ENCODE measurements at places on chromosomes 7 and 10. TPM values are rescaled to one million over a fixed set of nuclear protein-coding genes. Genes with fewer than 3 reads are reported as not detected.

GPRIN2 gene
- total RNA-seq = 4.3 TPM

DNA sequence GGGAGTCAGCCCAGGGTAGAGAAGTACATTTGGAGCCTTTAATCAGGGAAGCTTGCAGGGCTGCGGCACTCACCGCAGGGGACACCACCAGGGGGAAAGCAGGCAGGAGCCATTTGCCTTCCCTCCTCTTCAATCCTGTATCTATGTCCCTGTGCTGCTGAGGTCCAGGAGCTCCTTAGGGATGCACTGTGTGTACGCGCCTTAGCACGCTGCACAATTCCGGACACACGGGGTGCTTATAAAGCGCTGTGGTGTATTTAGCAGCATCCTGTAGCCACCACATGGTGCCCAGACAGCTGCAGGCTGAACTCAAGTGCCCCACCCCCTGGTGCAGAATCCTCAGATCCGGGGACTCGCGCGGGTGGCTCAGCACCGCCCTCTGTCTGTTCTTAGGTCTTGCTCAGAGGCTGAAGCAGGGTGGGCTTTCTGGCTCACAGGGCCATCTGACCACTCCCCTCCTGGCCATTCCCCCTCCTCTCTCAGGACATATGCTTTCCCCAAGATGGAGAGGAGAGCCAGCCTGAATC lies 421.4 kb downstream of the SDK1 start:
- DNase-seq = peak; percentile 78

DNA sequence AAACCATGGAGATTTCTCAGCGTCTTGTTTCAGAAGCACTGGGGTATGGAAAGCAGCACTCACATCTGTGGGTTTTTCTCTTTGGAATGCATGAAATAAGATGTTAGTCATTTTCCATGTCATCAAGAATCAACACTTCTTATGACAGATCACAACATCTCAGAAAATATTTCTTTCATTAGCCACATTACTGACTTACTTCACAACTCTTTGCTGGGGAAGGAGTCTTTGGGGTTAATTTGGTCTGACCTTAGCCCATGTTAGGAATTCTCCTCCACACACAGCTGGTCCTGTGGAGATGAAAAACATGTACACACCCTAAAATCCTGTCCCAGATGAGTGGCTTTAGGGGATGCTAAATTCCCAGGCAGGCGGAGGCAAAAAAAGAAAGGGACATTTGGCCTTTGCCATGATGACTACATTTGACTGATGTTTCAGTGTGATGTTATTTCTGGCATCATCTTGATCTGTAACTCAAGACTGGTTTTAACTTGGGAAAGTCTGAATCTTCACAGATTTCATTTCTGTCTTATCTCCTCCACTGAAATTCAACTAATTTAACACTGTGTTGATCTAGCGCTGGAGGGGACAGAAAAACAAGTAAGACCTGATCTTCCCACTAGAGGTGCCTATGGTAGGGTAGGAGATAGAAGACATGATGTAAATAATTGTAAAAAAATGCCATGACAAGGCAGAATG lies 363.2 kb downstream of the PRPF18 start:
- DNase-seq = no peak

LRIT2 gene
- not detected for total RNA-seq

DNA sequence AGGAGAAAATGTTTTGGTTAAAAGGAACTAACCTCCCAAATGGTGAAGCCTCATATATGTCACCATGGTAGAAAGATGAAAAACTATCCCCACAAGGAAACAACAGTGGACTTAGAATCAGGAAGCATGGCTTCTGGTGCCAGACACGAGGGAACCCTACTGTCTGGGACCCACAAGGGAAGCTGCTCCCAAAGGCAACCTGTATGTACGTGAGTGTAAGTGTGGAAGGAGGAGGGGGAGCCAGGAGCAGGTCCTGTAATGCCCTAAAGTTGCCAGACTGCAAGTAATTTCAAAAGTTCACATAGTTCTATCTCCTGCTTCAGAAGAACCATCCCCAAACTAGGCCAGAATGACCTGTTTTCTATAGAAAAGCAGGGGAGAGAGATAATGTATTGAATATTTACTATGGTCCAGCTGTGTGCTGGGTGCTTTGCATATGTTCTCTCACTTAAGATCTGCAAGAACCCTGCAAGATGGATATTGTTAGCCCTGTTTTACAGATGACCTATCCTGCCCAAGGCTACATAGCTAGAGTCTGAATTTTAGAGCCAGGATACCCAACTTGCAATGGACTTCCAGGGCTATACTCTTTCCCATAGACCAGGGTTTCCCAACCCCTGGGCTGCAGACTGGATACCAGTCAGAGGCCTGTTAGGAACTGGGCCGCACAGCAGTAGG lies 19.2 kb downstream of the DUSP5 start:
- no peak for DNase-seq

IL2RA gene
- not detected for total RNA-seq

DNA sequence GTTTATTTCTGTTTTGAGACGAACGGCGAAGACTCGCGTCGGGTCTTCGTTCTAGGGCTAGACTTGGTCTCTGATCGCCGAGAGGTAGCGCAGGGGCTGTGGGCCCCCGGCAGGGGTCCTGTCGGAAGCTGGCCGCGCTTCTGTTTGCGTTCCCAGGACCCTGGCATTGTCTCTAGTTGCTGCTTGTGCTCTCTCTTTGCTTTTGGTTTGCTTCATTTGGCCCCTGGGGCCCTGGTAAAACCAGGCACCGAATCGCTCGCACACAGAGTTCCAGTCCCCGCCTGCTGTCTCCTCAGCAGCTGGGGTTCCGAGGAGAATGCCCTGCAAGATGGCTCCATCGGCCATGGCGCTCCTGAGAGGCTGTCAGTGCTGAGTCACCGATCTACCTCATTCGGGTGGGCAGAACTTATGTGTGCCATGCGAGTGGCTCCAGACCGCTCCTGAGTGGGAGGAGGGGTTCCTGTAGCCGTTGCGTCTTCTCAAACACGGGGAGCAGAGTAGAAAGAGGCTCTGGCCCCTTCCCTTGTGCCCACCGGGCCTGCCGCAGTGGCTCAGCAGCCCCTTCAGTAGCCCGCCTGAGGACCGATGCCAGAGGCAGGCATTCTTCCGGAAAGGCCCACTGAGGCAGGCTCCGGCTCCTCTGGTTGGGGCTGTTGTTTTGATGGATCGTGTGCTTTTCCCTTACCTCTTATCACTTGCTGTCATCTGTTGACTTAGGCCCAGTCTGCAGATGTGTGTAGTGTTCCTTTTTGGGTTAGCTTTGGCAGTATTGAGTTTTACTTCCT lies 826 bp downstream of the CHPF2 start:
- DNase-seq = peak; percentile 79

DNA sequence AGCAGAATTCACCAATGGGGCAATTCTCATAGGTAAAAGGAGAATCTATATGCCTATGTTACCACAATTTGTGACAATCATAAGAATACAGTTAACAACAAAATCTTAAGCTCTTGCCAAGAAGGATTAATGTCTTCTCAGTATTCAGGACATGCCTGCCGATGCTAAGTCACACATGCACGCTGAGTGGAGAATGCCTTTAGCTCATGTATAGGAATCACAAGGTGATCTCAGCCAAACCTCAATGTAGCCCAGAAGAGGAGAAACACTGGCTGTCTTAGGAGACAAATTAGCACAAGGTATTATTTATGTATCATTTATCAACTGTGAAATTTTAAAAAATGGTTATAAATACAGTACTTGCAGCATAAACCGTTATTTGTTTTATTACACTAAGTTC lies 2.7 kb downstream of the HTR7 start:
- DNase-seq = no peak

RAB19 gene
- total RNA-seq = 3.8 TPM

DNA sequence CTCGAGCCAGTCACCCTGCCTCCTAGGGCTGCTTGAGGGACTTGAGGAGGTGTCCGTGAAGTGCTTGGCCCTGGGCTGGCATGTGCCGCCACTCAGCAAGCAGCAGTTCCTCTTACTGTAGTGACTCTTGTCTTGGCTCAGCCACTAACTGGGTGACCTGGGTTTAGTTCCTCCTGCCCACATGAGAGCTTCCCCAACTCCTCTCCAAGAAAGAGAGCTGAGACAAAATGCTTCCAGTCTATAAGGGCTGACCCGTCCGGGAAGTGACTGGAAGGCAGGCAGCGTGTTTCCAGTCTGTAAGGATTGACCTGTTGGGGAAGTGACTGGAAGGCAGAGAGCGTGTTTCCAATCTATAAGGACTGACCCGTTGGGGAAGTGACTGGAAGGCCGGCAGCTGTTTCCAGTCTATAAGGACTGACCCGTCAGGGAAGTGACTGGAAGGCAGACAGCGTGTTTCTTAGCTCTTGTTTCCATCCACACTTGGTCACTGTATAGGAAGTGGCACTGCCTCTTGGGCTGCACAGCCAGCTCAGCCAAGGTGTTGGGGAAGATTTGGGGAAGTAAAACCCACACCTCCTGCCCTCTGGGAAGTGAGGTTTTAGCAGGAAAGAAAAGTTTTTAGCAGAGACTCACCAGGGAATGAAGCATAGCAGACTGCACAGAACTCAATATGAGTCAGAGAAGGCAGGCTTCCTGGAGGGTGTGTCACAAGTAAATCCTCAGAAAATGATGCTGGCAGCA lies 53.3 kb upstream of the PPIF start:
- no peak for DNase-seq

- no peak for DNase-seq
Observed at GRCh38 chr10:72927485-72927884, 27.1 kb downstream of the PLA2G12B start.

FBH1 gene
- 72.1 TPM for total RNA-seq

MUC12 gene
- 10.4 TPM for total RNA-seq

GRCh38 chr7:76191783-76192240 lies 9.9 kb upstream of the SRRM3 start:
- DNase-seq = peak; percentile 84

DNA sequence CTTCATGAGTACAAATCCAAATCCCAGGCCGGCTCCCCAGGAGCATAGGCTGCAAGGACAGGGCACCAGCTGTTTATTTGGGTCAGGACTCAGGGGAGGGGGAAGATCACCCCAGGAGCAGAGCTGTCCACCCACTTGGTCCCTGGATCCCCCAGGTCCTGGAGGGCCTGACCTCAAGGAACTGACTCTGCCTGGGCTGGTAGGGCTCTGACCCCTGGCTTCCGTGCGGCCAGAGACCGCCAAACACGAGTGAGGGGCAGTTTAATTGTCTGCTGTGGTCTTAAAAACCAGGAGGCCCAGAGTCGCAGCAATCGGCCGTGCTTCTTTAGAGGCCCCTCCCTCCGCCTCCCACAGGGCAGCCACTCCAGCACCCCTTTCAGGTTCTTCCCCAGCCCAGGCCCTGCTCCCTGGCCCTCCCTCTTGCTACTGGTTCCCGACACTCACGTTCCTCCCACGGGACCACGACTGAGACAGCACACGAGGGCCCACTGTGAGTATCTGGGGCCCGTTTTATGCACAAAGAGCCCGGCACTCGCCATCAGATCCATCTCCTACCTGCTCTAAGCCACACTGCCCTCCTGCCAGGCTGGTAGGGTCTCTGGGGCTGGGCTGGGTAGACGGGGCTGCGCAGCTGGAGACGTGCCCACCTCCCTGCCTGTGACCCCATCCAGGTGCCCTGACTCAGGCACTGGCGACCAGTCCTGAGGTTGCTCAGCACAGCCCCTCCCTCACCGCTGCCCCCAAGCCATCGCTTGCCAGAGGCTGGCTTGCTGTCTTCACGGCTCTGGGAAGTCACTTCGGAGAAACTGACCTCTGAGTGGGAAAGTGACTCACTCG lies 30.0 kb upstream of the CFAP46 start:
- DNase-seq = peak; percentile 80

GRCh38 chr7:151204383-151205032 lies 5.8 kb downstream of the H2BK1 start:
- peak; percentile 66 for DNase-seq

GRCh38 chr10:13834581-13835286 lies 248.0 kb downstream of the PRPF18 start:
- DNase-seq = peak; percentile 43

EXOSC1 gene
- total RNA-seq = 84.5 TPM

AKR1B15 gene
- total RNA-seq = not detected
